ENCODE measurements at places on chromosomes 7 and 10.

- DNase-seq, result no peak
These were observed 50.6 kb upstream of the SMNDC1 start for GRCh38 chr10:110355141-110355831.

DNA sequence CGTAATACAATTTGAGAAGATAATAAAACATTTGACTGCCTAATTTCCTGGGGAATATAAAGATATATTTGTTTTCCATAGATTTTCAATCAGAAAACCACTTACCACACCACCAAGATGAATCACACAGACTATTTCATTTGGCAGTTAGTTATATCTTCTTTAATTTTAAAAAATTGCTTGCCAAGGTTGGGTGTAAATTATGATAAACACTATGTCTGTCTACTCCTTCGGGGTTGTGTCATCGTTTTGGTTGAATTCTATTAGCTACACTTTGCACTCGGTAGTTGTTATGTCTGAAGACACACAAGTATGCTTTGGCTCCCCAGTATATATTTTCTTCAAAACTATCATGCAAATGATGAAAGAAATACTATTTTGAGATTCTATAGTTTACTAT is 594.8 kb upstream of the SEMA3D start:
- DNase-seq, result no peak

GRCh38 chr7:112938863-112939573 is 147.6 kb downstream of the GPR85 start:
- no peak for DNase-seq

- no peak for DNase-seq
These were observed 64.2 kb downstream of the BICC1 start for GRCh38 chr10:58576751-58577436.

GRCh38 chr10:131226446-131227162 is 84.9 kb downstream of the TCERG1L start:
- no peak for DNase-seq
